ENCODE measurements at places on chromosomes 5 and 9.

GRCh38 chr5:58921159-58921558 lies 338.3 kb downstream of the RAB3C start:
- peak; percentile 10 for DNase-seq

DNA sequence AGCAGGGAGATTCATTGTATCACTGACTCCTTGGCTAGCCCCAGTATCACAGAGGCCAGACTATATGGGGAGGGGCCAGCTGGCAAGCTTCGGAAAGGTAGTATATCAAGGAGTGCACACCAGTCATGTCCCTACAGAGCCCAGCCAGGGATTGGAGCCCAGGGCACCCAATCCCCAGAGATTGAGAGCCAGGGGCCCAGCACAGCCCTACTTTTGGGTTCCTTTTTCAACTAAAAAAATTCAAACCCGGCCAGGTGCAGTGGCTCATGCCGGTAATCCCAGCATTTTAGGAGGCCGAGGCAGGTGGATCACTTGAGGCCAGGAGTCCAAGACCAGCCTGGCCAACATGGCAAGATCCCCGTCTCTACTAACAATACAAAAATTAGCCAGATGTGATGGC lies 5.4 kb upstream of the MYORG start:
- DNase-seq = no peak

- peak; percentile 45 for DNase-seq
These were observed 94.2 kb upstream of the VCAN start for GRCh38 chr5:83377131-83377865.

DNA sequence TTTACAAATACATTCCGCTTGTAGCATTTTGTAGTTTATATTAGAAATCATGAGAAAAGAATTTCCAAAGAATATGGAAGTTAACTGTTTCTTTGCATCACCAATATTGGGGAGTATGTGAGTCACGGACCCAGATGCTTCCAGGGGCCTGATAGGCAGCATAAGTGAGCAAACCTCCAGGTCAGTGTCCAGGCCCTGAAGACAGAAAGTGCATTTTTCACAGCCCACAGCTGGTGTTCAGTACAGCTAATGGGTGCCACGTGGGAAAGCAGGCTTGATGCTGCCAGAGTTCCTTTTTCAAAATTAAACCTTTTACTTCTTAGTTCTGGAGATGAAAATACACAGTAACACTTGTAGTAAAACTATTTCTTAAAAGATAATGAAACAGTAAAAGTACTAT lies 454.4 kb upstream of the ACTBL2 start:
- DNase-seq = no peak

- no peak for DNase-seq
These were observed 96.5 kb downstream of the PRRT1B start for GRCh38 chr9:131641618-131642495.

DNA sequence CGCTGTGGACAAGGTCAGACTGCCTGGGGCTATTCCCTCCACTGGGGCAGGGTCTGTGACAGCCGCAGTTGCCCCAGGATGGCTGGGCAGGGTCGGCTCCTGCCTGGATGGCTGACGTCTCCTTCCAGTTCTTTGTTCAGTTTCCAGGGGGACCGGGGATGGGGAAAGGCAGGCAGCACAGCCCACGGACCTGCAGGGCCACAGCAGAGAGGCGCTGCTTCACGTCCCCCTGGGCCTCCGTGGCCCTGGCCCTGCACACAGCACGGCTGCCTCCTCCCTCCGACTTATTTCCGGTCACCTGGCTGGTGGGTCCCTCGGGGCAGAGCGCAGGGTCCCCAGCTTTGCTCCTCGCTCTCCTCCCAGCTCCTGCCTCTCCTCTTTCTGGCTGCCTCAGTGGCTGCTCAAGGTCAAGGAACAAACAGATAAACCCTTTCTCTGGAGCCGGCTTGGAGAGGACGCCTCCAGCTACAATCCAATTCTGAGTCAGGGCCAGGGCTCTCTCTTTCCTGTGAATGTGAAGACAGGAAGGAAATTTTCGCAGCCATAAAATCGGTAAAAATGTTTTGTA lies 169.7 kb downstream of the C9orf50 start:
- DNase-seq = no peak

GRCh38 chr5:150723845-150724244 lies 23.0 kb upstream of the RBM22 start:
- peak; percentile 42 for DNase-seq

- no peak for DNase-seq
These were observed 18.5 kb upstream of the FAM120A start for GRCh38 chr9:93432964-93433363.

DNA sequence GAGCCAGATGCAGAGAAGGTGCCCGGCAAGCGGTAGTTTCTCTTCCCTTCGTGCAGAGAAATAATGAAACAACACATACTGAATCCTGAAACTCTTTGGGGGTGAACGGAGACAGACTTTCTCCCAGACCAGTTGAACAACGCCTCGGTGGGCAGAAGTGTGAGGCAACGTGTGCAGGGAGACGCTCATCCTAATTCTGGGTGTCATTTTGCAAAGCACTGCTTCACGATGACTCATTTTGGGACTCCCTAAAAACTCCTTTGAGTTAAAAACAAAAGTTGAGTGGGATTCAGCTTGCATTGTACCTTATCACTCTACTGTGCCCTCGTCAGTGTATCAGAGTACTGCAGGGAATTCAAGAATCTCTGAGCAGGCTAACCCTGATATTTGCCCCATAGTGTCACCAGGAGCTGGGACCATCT lies 3.5 kb upstream of the NEK6 start:
- DNase-seq = no peak

DNA sequence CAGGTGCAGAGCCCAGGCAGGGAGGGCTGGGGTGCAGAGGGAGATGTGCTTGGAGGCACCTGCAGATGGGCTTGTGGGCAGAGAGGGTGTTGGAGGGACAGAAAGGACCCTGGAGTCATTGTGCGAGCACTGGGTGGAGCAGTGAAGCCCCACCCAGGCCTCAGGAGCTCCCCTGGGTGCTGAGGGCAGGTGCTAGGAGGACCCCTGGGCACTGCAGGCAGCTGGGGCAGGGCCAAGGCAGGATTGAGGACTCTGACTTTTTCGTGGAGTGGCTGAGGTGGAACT lies 10.3 kb upstream of the SLC6A18 start:
- no peak for DNase-seq

GRCh38 chr5:116702776-116703175 lies 128.2 kb upstream of the SEMA6A start:
- peak; percentile 68 for DNase-seq

DNA sequence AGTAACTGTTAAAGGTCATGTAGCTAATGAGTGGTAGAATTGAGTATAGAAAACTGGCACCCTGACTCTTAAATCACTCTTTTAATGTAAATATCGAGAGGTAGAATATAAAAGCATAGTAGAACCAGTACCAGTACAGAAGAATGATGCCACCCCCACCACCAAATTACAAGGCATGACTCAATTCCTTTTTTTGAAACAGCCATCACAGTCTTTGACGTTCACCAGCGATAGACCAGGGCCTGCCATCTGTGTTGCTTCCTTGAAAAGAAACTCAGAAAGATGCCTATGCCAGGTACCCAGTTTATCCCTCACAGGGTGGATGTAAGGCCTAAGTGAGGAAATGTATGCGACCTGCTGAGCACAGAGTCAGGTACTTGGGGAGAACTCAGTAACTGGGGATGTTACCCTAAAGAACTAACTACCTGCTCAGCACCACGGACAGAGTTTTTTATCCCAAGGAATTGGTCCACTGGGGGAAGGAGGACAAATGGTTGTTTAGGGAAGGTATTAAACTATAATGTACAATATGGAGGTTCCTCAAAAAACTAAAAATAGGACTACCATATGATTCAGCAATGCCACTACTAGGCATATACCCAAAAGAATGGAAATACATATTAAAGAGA lies 116.5 kb downstream of the BRINP1 start:
- no peak for DNase-seq

DNA sequence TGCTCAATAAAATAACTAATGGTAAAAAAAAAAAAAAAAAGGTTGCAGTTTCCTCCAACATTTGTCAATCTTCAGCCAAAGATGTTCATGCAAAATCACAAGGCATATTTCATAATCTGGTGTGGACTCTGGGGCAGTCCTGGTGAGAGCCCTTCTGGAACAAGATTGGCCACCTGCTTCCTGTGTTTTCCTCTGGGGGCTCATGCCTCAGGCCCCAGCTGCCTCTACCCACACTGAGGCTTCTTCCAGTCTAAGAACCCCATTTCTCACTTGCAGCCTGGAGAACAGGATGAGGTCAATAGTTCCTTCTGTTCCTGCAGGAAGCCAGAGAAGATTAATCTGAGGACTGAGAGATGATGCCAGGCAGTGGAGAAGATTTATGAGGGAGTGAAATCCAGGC lies 492.6 kb upstream of the BRINP1 start:
- DNase-seq = no peak

- no peak for DNase-seq
These were observed 98.0 kb downstream of the SLIT3 start for GRCh38 chr5:169202969-169203368.

DNA sequence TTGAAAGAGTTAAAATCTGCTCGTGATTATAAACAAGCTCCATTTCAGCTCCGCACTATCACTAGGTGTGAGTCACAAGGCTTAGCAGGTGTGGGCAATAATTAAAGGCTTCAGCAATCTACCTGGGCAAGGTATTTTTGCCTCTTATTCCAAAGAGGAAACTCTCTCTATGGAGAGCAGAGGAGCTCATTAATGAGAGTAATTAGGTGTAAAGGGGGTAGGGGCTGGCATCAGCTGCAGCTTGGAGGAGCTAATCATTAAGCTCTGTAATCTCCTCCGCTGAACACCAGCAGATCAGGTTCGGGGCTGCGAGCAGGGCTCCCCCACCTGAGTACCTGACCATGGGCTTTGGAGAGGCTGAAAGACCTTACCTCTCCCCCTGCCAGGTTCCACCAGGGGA lies 129.2 kb downstream of the CRB2 start:
- DNase-seq = peak; percentile 15

DNA sequence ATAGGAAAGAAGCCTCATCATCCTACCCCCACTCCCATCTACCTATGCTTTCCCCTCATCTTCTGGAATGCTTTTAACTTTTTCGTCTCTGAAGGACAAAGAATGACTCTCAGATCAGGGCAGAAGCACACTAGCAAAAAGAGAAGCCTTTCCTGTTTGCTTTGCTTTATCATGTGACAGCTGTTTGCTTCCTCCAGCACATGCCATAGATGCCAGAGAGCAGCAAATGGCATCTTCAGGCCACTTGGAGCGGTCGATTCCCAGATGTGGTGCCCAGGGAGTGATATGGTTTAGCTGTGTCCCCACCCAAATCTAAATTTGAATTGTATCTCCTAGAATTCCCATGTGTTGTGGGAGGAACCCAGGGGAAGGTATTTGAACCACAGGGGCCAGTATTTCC lies 294.8 kb downstream of the GADD45G start:
- no peak for DNase-seq

DNA sequence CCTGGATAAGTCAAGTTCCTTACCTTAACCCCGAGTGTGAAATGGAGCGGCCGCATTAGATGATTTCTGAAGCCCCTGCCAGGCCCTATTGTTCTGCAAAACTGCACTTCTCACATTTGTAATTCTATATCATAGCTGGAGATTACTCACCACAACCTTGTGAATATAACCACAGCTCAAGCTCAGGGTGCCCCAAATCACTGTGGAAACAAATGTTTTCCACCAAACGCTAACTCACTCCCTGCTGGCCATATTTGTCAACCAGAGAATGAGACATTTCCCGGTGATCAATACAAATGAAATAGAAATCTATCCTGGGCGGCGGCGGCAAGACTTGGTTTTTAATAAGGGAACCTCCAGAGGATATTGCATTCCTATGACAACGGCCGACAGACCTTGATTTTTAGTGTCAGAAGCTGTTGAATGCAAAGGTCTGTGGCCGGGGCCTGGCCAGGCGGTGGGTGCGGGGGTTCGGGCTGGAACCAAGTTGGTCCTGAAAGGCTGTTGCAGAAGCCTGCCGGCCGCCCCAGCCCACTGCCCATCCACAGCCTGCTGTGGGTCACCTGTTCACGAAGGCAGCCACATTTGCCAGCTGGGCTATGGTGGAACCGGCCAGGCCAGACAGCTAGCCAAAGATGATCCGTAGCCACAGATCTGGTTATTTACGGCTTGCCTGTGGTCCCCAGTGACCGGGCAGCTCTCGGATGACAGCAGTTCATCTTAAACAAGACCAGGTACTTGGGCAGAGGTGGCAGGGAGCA lies 93.9 kb upstream of the LMX1B start:
- DNase-seq = no peak

DNA sequence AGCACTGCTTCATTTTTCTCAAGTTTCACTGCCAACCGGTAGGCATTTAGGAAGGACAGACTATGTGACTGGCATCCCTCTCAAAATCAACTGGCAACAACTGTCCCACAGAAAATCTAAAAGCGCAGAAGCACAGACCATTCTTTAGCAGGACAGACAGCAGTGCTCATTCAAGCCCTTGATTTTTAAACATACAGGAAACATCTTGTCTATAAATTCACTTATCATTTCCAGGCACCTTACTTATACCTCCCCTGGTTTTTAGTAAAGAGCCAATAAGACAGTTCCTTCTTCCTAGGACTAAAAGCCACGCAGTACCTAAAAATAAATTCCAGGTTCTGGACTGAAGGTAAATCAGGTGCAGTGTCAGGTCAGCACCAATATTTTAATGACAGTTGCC lies 343.2 kb upstream of the WWC1 start:
- DNase-seq = no peak

- peak; percentile 36 for DNase-seq
These were observed 343.8 kb upstream of the CDH18 start for GRCh38 chr5:20331826-20332225.

- no peak for DNase-seq
These were observed 39.8 kb downstream of the WDR41 start for GRCh38 chr5:77452351-77452750.

GRCh38 chr9:87567571-87567970 lies 69.9 kb downstream of the DAPK1 start:
- no peak for DNase-seq

GRCh38 chr5:5037674-5038073 lies 102.5 kb upstream of the ADAMTS16 start:
- no peak for DNase-seq

- DNase-seq = no peak
These were observed 8.9 kb downstream of the SRP19 start for GRCh38 chr5:112869948-112870347.

- no peak for DNase-seq
These were observed 88.0 kb downstream of the PLPP1 start for GRCh38 chr5:55446640-55447351.

GRCh38 chr9:127050152-127050551 lies 72.3 kb downstream of the ANGPTL2 start:
- no peak for DNase-seq

- DNase-seq = no peak
These were observed 376.4 kb downstream of the OSTF1 start for GRCh38 chr9:75464726-75465125.

- no peak for DNase-seq
These were observed 5.6 kb upstream of the SPARC start for GRCh38 chr5:151692312-151692711.

DNA sequence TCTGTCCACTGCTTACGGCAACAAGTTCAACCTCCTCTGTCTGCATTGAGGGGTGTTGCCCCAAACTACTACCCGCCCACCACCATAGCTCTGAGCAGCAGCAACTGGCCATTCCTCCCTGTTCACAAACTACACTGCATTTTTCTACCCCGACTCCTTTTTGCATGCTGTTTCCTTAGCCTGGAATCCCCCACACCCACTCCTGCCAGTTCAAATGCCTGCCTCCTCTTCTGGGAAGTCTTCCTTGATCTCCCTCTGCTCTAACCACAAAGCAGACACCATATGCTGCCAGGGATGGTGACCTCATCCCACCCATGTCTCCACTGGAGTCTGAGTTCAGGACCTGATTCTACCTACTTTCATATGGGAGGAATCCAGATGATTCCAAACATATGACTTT lies 13.3 kb downstream of the ALDH1B1 start:
- no peak for DNase-seq
